ENCODE measurements at places on chromosomes 11 and 22.

- no peak for DNase-seq
Observed at GRCh38 chr11:116972691-116973090, 125.5 kb downstream of the SIK3 start.

- DNase-seq = no peak
Observed at GRCh38 chr11:117839936-117840813, 15.6 kb upstream of the FXYD2 start.

- no peak for DNase-seq
Observed at GRCh38 chr11:12243911-12244550, 133.3 kb upstream of the PARVA start.

GRCh38 chr11:68471360-68472340 lies 11.1 kb downstream of the PPP6R3 start:
- no peak for DNase-seq

- DNase-seq = no peak
Observed at GRCh38 chr11:95922099-95922498, 1.8 kb downstream of the MTMR2 start.

DNA sequence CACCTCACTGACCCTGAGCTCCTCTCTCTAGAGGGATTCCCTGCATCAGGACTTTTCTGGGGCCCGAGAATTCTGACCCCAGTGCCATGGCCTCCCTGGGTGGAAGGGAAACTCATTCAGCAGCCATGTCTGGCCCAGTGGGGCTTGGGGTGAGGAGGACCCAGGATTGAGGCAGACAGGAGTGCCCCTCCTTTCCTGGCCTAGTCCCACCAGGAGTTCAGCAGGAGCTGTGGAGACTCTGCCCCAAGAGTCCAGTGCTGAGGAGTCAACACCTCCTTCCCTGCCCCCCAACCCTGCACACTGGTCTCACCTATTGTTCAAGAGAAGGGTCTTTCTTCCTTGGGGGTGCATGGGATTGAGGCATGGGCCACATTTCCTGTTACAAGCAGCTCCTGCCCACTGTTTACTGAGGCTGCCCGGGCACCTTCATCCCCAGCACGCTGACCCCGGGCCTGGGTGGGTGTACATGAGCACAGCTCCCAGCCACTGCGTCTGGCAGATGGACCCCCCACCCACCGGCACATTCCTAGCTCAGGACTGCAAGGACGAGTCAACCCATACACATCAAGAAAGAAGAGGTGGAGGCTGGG lies 33.9 kb downstream of the ALX4 start:
- no peak for DNase-seq

GRCh38 chr11:16184588-16184987 lies 171.8 kb downstream of the SOX6 start:
- DNase-seq = no peak

DNA sequence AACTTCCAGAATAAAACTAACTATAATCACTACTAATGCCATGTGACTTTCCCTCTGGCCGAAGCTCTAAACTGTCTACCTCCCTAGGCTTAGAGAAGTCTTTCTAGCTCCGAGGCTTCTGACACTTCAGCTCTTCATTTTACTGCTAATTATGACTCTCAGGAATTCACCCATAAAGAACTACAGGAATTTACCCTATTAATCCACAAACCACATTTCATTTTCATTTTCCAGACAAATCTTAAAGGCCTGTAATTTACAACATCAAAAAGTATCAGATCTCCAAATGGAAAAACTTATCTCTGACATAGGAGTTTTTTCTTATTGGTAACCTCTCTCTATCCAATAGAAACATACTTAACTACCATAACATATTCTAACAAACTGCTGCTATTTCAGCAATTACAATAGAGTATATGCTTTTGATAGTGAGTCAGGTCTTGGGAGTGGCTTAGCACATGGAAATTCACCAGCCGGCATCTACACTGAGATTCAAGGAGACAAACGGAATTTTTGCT lies 33.4 kb downstream of the MRTFA start:
- DNase-seq = no peak

DNA sequence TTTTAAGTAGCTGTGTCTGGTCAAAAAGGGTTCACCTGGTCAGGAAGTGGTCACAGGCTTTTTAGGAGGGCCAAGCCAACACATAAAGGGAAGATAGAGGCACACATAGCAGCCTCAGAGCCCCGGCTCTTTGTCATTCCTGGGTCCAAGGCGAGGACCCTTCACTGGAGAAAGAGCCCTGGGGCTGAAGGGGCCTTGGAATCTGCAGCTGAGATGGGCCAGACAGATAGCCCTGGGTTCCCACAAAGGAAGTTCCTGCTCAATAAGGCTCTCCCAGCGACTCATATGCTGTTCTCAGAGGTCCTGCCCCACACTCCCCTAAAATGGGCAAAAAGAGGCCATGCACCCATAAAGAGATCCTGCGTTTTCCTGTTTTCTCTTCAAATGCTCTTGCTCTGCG lies 77.7 kb downstream of the LINC01488 start:
- DNase-seq = peak; percentile 55

DNA sequence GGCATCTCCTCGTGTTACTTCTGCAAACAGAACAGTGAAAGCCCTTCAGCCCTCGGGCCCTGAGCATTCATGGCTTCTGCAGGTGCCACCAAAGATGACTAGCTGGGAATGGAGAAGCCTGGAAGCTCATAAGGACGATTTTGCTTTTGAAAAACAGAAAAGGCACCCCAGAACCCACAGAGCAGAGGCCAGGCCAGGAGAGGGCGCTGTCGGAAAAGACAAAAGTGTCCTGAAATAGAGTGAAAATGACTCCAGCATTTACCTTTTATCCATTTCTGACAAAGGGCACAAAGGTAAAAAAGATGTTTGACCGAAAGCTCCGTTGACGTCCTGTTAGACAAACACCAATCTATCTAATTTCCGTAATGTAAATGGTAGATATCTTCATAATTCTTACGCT lies 37.6 kb downstream of the ZNF195 start:
- peak; percentile 67 for DNase-seq

GRCh38 chr22:39880722-39881121 lies 12.8 kb downstream of the ENTHD1 start:
- no peak for DNase-seq

DNA sequence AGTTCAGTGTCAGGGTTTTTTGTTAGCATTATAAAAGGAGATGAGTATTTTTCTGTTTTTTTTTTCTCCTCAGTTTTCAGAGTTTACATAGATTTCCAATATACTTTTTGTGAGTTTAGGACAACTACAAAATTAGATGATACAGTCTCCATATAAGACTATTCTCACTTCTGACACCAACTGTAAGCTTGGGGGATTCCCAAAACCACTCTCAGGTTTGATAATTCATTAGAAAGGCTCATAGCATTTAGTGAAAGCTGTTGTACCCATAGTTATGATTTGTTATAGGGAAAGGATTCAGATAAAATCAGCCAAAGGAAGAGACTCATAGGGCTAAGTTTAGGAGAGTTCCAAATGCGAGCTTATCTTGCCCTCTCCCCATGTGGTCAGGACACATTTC lies 24.1 kb downstream of the CUL5 start:
- DNase-seq = no peak

GRCh38 chr22:49151256-49152126 lies 676.2 kb downstream of the BRD1 start:
- peak; percentile 28 for DNase-seq

GRCh38 chr11:33040862-33041453 lies 1.6 kb downstream of the TCP11L1 start:
- no peak for DNase-seq

- DNase-seq = no peak
Observed at GRCh38 chr22:32426881-32427280, 14.8 kb upstream of the RTCB start.

Data from ELF-1 (cell line).